ENCODE measurements at places on chromosomes 3 and 15.

GRCh38 chr3:107273771-107274170, 103.5 kb upstream of the CCDC54 start:
- no peak for DNase-seq

DNA sequence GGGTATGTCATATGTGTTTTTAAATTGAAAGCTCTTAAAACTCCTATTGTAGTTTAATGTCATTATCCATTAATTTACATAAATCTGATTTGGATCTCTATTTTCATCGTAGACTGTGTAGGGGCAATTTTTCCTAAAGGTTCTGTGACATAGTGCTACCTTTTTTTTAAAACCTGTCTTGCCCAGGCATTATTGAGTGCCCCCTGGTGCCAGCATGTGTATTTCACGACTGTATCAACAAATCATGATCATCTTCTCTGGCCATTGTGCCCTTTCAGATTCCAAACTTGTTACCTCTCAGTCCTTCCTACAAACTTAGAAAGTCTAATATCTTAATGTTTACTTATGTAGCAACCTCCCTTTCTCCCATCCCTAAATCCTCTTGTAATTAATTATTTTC, 97.2 kb upstream of the FLNB start:
- no peak for DNase-seq

DNA sequence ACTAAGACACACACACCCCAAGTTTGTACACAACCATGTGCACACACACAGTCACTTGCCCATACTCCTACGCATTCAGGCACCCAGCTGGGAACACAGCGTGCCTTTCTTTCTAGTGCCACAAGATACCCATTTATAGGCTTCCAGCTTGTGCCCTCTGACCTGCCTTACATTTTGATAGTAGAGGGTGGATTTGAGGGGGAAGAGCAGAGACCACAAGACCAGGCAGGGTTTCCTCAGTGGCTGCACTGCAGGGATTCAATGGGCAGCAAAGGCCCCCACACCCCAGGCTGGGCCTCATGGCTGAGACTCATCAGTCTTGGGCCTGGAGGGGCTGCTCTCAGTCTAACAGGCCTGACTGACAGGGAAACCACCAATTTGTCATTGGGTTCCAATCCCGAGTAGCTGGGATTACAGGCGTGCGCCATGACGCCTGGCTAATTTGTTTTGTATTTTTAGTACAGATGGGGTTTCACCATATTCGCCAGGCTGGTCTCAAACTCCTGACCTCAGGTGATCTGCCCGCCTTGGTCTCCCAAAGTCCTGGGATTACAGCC, 18.8 kb upstream of the ANKDD1A start:
- DNase-seq: no peak

GRCh38 chr3:57556459-57557084, 498 bp downstream of the PDE12 start:
- DNase-seq: no peak

DNA sequence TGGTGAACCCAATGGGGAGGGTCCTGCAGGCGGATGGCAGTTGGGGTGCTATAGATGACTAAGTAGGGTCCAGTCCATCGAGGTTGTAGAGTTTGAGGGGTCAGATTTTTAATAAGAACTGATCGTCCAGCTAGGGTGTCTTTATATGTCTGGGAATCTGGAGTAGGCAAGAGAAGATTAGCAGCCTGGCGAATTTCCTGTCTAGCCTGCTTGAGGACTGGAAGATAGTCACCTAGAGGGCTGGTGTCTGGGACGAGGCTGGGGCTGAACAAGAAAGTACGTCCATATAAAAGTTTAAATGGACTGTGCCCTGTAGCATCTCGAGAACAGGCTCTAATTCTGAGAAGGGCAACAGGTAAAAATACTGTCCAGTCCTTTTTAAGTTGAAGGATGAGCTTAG, 6.7 kb upstream of the IP6K2 start:
- DNase-seq: no peak

GRCh38 chr3:29755416-29755815, 474.5 kb downstream of the RBMS3 start:
- DNase-seq: no peak

DNA sequence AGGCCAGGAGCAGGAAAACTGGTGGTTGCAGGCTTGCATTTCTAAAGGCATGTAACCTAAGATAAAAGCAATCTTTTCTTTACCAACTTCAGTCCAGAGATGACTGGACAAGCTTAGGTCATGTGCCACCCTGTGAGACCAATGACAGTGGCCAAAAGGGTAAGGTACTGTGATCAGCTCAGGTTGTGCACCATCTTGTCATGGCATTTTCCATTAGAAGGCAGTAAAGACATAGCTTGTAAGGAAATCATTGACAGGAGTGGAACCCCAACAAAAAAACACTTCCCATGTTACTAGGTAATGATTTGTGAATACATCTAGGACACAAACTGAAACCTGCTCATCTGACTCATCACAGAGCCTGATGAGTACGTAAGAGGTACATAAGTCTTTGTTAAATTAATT, 35.2 kb downstream of the SSR3 start:
- DNase-seq: no peak

- no peak for DNase-seq
Measured at GRCh38 chr3:19331931-19332330, 183.6 kb downstream of the KCNH8 start.

DNA sequence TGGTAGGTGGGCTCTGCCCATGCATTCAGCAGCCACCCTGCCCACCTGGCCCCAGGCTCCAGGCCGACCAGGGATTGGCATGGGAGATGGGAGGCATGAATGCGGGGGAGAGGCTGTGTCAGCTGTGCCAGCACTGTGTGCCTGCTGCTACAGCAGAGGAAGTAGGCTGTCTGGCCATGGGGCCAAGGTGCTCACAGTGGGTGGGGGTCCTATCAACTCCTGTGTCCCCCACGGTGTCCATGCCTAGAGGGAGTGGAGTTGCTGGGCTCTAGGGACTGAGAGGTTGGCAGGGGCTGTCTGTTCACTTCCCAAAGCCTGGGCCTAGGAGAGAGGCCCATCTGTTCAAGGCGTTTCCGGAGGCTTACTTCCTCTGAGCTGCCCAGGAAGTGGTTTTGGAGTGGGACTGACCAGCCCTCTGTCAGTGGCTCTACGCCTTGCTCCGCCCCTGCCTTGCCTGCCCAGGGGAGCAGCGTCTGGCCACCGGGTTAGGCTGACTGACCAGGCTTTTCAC, 5.8 kb downstream of the PRKCD start:
- no peak for DNase-seq

DNA sequence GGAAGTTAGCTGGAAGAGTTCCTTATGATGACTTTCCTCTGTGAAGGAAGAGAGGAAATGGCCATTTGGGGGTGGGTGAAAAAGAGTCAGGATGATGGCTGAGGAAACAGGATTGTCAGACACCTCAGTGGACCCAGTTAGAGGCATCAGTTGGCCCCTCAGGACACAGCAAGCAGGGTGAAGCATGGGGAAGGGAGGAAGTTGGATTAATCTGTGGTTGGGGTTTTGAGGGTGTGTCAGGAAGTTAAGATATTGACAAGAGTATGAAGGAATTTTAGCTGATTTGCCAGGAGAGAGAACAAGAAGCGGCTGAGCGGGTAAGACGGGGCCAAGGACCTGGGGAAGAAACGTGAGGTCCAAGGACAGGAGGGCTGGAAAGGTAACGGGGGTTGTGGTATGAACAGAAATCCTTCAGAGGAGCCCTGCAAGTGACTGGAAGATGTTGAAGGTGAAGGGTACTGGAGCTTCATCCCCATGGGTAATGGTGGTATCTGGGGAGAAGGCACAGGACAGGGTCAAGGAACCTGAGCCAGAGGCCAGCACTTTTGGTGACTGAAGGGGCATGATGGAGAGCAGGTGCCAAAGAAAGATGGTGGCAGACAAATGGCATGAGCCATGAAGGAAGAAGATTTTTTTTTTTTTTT, 2.7 kb downstream of the UQCC5 start:
- no peak for DNase-seq

GRCh38 chr3:58251631-58252035, 14.0 kb downstream of the ABHD6 start:
- DNase-seq: no peak

- no peak for DNase-seq
Measured at GRCh38 chr3:176767385-176767784, 429.9 kb downstream of the TBL1XR1 start.

- no peak for DNase-seq
Measured at GRCh38 chr3:30473374-30474051, 132.9 kb upstream of the TGFBR2 start.

DNA sequence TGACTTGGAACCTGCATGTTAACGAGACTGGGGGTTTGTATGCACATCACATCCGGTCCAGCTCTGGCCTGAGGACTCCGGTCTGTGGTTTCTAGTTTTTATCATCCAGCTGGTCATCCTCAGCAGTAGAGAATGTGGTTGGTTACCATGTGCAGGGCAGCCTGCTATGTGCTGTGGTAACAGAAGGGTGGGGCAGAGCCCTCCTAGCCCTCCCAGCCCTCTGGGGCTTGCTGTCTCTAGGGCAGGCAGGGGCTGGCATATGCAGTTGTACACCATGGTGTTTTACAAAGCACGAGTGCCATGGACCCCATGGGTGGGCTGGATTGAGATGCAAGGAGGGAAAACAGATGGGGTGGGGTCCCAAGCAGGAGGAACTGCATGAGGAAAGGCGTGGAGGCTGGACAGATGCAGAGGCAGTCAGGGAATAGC, 70.2 kb downstream of the APBA2 start:
- no peak for DNase-seq

- no peak for DNase-seq
Measured at GRCh38 chr15:28289694-28290463, 32.1 kb downstream of the HERC2 start.

DNA sequence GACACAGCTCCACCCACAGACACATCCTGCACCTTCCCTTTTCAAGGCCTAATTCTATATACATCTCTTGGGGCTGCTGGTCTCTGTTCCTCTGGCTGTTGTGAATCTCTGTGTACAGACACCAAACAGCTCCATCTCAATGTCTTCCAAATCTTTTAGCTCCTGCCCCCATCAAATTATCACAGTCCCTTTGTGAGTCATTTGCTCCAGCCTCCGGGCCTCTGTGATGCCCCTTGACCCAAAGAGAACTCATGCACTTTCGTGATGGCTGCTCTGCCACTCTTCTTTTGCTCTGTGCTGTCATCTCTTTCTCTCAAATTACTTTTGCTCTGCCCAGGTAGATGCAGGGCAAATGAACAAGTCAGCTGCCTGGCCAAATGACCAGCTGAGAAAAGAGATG, 369.0 kb upstream of the CDIN1 start:
- no peak for DNase-seq

- no peak for DNase-seq
Measured at GRCh38 chr3:96994988-96995387, 180.6 kb downstream of the EPHA6 start.

- DNase-seq: no peak
Measured at GRCh38 chr3:108103886-108104797, 13.3 kb upstream of the CD47 start.

GRCh38 chr15:66701422-66702034, 508 bp upstream of the SMAD6 start:
- DNase-seq: no peak

GRCh38 chr3:8638994-8639658, 5.5 kb downstream of the SSUH2 start:
- no peak for DNase-seq

- no peak for DNase-seq
Measured at GRCh38 chr3:47747558-47747957, 34.1 kb downstream of the SMARCC1 start.

DNA sequence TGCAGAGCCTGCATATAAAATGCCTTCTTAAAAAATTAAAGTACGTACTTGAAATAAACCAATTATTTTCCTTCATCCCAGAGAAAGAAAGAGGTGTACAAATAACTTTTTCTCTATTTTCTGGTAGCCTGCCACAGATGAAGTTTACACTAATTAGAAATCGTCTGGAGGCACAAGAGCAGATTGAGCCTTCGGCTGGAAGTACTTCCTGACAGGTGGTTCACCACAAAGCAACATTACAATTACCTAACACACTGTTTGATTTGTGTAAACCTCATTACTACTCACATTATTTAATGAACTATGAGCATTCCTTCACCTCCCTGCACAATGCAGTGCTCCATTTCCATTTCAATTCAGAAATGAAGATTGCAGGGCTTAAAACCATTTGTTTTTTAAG, 856.1 kb downstream of the SI start:
- DNase-seq: no peak

GRCh38 chr15:42849836-42850235, 70.7 kb downstream of the TTBK2 start:
- no peak for DNase-seq

DNA sequence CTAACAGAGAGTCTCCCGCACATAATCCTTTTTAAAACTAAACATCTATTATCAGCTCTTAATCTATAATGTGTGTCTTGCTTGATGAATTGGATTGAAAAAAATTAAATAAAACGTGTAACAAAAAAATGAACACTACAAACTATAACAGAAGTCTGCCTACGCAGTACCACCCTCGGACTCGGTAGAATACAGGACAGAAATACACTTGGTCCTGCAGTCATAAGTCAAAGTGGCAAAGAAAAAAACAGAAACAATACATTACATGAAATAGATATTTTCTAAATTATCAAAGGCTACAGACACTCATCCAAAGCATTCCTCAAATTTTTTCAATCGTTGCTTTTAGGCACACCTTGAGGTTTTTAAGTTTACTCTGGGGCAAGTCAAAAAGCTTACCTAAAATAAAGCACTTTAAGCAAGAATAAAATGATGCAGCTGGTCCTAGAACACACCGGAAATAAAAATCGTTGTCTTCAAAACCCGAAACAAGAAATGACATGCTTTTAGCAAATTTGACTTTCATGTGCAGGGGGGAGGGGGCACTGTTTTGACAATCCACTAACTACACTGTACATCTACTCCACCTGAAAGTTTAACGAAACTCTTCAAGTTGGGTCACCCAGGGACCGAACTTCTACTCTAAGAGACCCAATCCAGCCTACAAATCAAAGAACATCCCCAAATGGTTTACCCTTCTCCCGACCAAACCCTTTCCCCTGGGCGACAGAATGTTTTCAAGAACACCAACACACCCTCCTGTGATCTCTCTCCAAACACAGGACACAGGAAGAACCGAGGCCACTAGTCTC, 1.3 kb downstream of the ADAM10 start:
- DNase-seq: no peak

- DNase-seq: no peak
Measured at GRCh38 chr15:49669288-49669687, 48.4 kb downstream of the DTWD1 start.

GRCh38 chr15:40550341-40551037, 14.4 kb downstream of the CCDC32 start:
- no peak for DNase-seq

- no peak for DNase-seq
Measured at GRCh38 chr3:63244486-63244885, 33.6 kb upstream of the SYNPR start.

- no peak for DNase-seq
Measured at GRCh38 chr3:130582457-130583153, 65.6 kb downstream of the COL6A6 start.

Data from stimulated activated CD4-positive, alpha-beta T cell treated with anti-CD3 and anti-CD28 coated beads, Interleukin-1b, Interleukin-23, amount 100 ng/mL, for 1 hour (primary cell).